ENCODE measurements at places on chromosomes 6 and 20.

DNA sequence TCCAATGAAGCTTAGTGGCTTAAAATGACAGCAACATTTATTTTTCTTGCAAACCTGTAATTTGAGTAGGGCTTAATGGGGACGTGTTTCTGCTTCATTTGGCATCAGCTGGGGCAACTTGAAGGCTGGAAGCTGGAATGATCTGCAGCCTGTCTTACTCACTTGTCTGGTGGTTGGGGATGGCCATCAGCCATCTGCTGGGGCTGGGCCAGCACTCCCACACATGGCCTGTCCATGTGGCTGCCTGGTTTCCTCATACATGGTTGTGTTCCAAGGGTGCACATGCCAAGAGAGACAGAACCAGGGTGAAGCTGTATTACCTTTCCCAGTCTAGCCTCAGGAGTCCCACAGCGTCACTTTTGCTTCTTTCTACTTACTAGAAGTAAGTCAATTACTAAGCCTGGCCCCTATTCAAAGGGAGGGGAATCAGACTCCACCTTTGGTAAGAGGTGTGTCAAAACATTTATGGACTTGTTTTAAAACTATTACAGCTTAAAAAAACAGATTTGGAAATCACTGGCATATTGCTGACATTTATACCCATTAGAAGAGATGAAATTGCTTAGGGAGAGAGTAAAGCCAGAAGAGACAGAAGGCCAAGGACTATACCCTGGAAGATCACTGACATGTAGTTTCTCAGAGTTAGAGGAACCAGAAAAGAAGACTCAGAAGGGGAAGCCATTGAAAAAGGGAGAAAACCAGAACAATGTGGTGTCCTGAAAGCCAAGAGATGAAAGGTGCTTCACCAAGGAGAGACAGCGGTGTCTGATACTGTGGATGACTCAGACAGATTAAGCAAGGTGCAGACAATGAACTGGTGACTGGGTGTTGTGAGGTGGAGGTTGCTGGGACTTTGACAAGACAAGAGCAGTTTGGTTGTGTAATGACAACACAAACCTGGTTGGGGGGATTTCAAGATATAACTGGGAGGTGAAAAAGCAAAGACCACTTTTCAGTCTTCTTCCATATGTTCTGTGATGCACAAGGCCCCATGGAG, 345.2 kb downstream of the GJA1 start:
- no peak for DNase-seq

- no peak for DNase-seq
These were observed 13.2 kb upstream of the PXDC1 start for GRCh38 chr6:3764516-3765335.

GRCh38 chr20:38751360-38751976, 3.2 kb downstream of the ACTR5 start:
- no peak for DNase-seq

- no peak for DNase-seq
These were observed 89.8 kb downstream of the EYA2 start for GRCh38 chr20:46984405-46984804.

GRCh38 chr20:2559651-2560050, 23.3 kb downstream of the TMC2 start:
- DNase-seq = no peak

GRCh38 chr6:166313255-166314070, 5.3 kb upstream of the PRR18 start:
- DNase-seq = peak; percentile 44

Data from stimulated activated CD8-positive, alpha-beta memory T cell treated with anti-CD3 and anti-CD28 coated beads, Interleukin-4, amount 100 ng/mL, for 24 hours (primary cell).